ENCODE measurements at places on chromosomes 1 and 21.

DNA sequence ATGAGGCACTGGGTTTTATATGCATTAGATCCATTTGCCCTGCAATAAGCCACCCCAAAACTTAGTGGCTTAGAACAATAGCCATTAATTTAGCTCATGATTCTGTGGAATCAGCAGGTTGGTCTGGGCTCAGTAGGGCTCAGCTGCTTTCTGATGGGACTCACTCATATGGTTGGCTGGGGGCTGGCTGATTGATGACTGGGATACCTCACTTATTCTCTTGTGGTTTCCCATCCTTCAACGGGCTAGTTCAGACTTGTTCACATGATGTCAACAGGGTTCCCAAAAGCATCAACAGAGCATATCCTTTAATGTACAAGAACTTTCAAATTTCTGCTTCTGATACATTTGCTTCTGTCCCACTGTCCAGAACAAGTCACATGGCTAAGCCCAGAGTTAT is 43.2 kb downstream of the DNM3 start:
- DNase-seq: no peak

DNA sequence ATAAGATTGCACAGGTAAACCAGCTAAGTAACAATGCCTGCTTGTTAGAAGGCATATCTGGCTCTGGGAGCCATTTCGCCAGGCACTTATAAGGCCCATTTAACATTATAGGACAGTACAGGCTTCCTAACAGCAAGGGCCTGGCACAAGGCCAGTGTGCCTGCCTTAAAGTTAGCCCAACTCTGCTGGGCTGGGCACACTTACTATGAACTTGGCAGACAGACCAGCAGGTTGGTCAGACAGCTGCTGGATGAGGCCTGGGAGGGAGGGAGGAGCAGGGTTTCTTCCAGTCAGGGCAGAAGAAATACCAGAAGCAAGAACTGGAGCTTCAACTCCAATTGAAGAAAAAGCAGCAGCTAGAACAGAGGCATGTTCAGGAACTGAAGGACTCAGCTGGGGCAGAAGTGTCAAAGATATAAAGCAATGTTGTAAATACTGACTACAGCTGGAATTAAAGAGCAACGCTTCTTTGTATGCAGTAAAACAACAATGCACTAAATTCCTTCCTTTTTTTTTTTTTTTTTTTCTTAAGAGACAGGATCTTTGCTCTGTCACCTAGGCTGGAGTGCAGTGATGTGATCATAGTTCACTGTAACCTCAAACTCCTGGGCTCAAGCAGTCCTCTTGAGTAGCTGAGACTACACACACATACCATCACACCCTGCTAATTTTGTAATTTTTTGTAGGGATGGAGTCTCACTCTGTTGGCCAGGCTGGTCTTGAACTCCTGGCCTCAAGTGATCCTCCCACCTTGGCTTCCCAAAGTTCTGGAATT is 4.9 kb downstream of the CACHD1 start:
- no peak for DNase-seq

DNA sequence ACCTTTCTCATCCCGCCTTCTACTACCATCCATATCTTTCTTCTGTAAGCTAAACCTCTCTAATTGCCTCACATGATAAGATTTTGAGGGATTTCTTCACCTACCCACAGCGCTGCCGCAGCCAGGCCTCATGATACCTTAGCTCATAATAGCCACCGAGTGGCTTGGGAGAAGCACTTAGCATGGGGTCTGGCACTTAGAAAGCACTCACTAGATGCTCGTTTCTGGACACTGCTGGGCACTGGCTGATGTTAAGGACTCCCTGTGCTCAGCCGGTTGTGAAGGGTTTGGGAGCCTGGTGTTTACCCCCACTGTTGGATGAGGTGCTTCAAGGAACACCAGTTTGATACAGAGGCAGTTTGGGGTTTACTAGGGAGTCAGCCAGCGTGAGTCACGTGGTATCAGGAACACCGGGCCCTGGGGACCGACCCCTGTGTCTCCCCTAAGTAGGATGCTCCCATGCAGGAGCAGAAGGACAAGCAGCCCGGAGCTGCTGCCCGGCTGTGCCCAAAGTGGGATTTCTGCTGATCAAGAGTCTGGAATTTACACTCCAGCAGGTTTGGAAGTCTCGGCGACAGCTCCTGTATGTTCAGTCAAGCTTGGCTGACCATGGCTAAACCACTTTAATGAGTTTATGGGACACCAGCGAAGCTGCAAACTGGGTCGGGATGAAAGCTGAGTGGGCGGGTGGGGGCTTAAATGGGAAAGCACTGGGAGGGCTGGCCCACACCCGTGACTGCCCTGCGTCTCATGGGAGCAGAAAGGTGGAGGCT is 63.3 kb downstream of the GALNT2 start:
- no peak for DNase-seq

DNA sequence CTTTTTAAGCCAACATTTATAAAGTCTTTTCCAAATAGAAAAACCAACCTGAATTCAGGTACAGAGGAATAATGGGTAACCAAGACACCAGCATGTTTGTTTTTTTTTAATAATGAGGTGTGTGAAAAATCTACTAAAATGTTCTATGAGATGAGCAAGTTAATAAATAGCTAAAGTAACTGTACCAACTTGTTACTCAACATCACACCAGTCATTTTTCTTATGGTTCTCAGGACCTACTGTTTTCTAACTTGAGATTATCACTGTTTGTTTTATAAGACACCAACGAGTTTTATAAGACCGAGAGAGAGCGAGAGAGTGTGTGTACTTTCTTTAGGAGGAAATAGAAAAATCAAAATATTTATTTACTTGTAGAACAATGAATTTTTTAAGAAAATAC is 12.4 kb downstream of the ELK4 start:
- DNase-seq: no peak

GRCh38 chr21:36813052-36813451 is 114.1 kb downstream of the SIM2 start:
- DNase-seq: no peak

GRCh38 chr21:14977814-14978213 is 87.0 kb downstream of the NRIP1 start:
- DNase-seq: no peak

GRCh38 chr21:19908390-19908789 is 1089.8 kb upstream of the NCAM2 start:
- no peak for DNase-seq
